ENCODE measurements at places on chromosomes 11 and 22.

- no peak for DNase-seq
These were observed 46.9 kb downstream of the DKK3 start for GRCh38 chr11:11961399-11962028.

DNA sequence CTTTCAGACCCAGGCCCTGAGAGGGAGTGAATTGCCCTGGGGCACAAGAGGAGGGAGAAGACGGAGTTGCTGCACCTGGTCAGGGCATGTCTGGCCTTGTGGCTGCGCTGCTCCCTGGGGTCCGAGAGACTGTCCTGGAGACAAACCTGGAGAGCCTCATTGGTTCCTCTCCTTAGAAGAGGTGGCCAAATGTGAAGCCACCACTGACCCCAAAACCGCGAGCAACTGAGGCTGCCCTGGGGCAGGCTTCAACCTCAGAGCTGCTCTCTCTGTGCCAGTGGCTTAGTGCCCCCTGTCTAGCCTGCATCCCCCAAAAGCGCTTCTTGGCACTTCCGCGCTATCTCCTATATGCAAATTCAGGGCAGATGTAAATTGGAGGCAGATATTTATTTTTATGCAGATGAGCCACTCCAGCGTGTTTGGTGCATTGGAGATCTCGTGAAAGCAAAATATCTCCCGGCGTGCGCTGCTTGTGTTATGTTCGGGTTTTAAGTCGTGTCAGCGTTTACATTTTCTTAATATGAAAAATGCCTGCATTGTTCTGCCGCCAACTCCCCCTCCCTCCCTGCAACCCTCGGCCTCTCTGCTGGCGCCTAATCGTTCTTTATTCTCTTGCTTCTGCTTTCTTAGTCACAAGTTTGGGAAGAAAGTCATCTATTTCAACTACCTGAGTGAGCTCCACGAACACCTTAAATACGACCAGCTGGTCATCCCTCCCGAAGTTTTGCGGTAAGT is 69.5 kb downstream of the ARHGAP8 start:
- no peak for DNase-seq

GRCh38 chr11:8103909-8104308 is 22.9 kb downstream of the TUB start:
- no peak for DNase-seq

GRCh38 chr11:30758946-30759504 is 172.9 kb upstream of the MPPED2 start:
- no peak for DNase-seq

GRCh38 chr11:100066399-100066798 is 620.7 kb upstream of the ARHGAP42 start:
- DNase-seq: no peak

DNA sequence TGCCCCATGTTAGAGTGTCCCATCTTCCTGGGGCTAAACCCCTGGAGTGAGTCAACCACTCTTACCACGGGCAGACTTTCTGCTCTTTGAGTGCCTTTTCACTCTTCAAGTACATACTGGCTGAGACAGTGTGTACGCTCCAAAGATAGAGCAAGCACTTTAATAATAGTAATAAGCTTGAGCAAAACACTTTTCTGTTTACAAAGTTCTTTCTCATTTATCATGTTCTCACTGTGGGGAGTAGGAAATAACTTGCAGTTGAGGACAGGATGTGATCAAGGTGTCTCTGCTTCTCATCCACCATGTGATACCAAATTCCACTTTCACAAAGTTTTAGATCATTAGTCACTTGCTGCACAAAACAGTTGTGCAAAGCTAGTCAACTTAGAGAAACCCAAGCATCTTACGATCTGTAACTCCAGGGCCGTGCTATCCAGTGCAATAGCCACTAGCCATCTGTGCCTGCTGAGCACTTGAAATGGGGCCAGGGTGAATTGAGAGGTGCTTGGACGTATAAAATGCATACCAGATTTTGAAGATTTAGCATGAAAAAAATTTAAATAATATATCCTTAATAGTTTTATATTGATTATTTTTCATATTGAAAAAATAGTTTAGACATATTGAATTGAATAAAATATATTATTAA is 135.3 kb downstream of the KIF18A start:
- DNase-seq: no peak

DNA sequence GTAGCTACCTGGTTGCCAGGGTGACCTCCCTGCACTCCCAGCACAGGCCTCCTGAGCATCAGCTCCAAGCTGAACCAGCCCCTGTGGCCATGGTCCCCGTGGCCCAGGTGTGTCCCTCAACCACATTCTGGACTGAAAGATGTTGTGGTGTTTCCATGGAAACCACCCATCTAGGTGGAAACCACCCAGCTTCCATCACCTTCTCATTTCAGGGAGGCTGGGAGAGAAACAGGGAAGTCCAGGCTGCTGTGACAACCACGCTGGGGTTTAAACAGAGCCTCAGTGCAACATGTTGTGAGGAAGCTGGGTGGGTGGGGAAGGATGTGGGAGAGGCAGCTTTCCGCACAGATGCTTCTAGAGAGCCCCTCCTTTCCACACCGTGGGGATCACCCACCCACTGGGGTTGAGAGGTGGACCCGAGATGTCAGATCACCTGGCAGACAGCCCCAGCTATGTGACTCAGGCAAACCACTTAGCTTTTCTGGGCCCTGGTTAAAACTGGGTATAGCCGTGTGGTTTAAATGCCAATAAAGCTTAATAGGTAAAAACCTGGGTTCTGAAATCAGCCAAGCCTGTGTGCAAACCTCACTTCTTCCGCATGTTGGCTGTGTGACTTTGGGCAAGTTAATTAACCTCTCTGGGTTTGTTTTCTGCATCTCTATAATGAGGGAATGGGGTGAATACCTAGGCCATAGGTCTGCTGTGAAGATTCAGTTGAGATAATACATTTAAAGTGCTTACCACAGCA is 46.4 kb downstream of the CD82 start:
- DNase-seq: no peak

DNA sequence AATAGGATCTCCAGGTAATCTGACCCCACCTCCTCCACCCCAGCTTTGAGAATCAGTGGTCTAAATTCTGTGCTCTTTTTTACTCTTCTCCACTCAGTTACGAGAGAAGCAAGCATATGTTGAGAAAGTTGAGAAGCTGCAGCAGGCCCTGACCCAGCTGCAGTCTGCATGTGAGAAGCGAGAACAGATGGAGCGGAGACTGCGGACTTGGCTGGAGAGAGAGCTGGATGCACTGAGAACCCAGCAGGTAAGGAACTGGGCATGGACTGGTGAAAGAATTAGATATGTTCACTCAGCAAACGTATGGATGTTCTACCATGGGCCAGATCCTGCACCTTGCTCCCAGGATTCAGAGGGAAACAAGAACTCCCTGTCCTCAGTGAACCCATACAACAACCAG is 85.7 kb downstream of the AMOTL1 start:
- DNase-seq: peak; percentile 4

GRCh38 chr11:94149431-94150017 is 20.9 kb downstream of the PANX1 start:
- DNase-seq: no peak

DNA sequence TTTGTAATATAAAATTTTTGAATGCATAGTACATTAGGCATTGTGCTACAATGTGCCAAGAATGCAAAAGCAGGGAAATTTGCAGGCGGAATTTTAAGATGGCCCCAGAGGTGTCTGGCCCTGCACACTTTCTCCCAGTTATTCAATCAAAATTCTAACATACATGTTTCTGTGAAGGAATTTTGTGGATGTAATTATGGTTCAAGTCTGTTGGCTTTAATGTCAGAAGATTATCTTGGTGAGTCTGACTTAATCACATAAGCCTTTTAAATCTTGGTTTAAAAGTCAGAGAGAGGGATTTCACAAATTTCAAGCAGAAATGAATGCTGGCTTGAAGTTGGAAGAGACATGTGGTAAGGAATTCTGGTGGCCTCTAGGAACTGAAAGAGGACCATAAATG is 423.4 kb upstream of the CCDC179 start:
- no peak for DNase-seq

DNA sequence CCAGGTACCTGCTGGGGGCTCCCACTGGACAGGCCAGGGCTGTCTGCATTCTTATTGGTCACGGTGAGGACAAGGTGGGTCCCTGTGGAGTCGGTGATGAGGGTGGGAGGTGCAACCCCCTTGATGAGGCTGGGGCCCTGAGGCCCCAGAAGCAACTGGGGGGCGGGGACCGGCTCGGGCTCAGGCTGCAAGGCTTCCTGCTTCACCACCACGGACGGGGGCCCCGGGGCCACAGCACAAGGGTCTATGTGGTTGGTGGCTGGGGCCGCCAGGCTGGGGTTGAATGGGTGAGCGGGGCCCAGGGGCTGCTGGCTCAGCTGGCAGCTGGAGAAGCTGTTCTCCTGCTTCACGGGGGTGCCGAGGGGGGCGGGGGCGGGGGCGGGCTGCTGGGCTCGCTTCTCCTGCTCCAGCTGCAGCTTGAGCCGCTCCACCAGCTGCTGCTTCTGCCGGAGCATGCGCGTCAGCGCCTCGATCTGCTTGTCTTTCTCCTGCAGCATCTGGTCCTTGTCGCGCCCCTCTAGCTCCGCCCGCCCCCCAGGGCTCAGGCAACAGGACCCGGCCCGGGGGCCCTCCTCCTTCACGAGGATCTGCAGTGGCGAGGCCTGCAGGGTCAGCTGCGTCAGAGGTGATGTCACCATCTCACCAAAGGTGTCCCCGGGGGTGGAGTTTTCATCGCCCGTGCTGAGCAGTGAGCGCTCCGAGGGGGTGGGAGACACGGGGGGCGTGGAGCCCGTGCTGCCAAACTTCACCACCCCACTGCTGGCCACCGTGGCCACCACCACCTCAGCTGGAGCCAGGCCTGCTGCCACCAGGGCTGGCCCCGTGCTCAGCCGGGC is 48.2 kb downstream of the SGSM3 start:
- peak; percentile 91 for DNase-seq

DNA sequence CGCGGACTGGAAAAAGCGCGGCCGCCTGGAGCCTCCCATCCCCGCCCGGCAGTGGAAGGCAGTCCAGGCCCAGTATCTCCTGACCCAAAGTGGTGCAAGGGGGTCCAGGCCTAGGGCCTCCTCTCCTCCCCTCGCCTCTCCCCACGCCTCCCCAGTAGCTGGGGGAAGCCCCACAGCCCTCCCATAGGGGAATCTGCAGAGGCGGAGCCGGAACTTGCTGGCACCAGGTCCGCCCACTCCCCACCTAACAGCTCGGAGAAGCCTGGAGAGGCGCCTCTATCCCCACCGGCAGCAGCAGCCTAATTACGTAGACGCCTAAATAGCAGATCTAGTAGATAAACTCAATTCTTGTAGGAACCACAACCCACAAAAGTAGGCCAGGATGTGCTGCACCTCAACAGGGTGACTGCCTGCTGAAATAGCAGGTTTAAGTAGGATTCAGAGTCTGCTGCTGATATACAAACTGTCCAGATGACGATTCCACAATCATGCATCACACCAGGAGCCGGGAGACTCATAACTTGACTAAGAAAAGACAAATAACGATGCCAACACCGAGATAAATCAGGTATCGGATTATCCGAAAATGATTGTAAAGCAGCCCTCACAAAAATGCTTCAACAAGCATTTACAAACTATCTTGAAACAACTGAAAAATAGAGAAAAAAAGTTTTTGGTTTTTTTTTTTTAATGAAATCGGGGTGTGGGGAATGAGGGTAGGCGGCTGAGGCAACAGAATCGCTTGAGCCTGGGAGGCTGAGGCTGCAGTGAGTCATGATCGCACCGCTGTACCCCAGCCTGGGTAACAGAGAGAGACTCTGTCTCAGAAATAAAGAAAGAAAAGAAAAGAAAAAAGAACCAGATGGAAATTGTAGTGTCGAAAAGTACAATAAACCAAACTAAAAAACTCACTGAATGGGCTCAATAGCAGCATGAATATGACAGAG is 11.4 kb upstream of the BRD1 start:
- no peak for DNase-seq

GRCh38 chr11:9570313-9571025 is 3.0 kb upstream of the WEE1 start:
- no peak for DNase-seq

DNA sequence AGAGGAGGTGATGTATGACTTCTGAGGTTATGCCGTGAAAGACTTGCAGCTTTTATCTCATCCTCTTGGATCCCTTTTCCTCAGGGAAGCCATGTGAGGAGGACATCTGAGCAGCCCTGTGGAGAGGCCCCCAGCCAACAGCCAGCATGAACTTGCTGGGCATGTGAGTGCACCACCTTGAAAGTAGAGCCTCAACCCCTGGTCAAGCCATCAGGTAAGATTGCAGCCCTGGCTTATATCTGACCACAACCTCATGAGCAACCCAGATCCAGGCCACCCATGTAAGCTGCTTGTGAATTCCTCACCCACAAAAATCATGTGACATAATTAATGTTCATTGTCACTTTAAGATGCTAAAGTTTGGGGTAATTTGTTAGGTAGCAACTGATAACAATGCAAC is 121.0 kb downstream of the MIAT start:
- no peak for DNase-seq

DNA sequence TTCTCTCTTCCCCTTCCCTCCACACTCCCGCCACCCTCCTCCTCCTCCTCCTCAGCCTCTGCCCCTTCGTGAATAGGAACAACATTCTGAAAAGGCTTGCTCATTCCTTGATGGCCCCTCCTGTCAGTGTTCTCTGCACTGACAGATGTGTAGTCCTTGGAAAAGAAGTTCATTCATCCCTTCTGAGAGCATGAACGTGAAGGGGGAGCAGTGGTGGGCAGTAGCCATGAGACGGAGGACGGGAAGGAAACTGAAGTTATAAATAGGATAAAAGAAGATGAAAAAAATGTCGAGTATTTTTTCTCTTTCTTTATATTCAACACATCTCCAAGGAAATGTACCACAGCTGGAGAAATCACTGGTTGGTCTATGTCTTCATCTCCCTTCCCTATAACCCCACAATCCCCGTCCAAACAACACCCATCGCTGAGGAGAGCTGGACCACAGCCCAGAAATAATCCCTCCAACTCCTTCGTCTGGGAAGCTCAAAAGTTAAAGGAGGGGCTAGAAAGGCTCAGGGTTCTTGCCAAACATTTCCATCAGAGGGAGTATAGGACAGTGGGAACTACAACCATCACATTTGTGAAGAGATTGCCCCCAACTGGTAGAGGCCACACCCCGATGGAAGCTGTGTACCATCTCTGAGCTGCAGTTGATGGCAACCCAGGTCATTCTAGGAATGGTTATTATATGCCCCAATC is 33.5 kb downstream of the ETS1 start:
- DNase-seq: no peak

DNA sequence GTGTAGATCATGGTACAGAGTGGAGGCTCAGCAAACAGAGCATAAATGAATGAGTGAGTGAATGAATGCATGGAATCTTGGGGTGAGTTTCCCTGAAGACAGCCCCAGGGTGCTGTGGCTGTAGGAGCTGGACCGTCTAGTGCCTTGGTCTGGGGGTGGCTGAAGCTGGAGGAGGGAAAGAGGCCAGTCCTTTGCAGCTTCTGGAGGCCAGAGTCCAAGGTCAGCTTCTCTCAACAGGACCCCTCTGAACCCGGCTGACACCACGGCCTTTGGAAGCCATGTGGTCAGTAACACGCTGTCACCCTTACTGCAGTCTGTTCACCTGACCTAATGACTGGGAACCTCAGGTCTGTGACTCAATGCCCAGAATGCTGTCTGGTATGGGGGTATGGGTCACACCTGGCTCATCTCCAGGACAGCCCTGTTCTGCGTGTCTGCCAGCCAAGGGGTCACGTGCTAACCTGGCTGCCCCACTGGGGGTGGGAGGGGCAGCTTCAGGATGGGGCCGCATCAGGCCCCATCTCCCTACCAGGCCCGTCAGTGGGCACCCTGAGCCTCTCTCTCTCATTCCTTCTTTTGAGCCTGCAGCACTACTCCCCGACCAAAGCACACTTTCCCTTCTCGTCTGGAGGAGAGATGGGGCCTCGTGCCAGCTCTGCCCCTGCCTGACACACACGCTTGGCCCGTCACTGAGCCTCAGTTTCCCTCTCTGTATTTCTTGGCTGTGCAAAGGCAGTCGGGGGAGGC is 24.1 kb upstream of the CHKA start:
- no peak for DNase-seq

- no peak for DNase-seq
These were observed 5.5 kb upstream of the PCF11 start for GRCh38 chr11:83151274-83151977.

Data from NCI-H1694 (cell line).